ENCODE measurements at places on chromosomes 1 and 21. TPM values are rescaled to one million over a fixed set of nuclear protein-coding genes. Genes with fewer than 3 reads are reported as not detected.
A peak's percentile ranks its signal among the peaks of the same experiment; 100 is the strongest.

DNA sequence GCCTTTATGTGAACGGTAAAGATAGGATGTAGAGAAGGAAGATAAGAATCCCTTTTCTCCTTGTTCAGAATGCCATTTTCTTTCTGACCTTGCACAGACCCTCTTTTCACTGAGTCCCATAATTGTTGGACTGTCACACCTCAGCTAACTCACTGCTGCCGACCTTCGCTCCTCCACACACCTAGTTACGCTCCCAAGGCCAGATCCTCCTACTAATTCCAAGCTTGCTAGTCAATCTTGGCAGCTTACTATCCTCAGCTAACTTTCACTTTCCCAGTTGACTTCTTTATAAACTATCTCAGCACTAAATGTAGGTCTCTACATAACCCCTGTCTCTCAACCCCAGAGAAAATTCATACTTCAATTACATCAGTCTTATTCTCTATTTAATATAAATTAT is 471.8 kb upstream of the PRMT6 start:
- DNase-seq = no peak

FGR gene
- total RNA-seq = not detected

- DNase-seq = no peak
Measured at GRCh38 chr1:108565512-108565911, 5.6 kb downstream of the EEIG2 start.

- DNase-seq = no peak
Measured at GRCh38 chr1:158150523-158150922, 30.2 kb upstream of the CD1D start.

GRCh38 chr1:203320591-203321272 is 15.4 kb downstream of the BTG2 start:
- no peak for DNase-seq

DNA sequence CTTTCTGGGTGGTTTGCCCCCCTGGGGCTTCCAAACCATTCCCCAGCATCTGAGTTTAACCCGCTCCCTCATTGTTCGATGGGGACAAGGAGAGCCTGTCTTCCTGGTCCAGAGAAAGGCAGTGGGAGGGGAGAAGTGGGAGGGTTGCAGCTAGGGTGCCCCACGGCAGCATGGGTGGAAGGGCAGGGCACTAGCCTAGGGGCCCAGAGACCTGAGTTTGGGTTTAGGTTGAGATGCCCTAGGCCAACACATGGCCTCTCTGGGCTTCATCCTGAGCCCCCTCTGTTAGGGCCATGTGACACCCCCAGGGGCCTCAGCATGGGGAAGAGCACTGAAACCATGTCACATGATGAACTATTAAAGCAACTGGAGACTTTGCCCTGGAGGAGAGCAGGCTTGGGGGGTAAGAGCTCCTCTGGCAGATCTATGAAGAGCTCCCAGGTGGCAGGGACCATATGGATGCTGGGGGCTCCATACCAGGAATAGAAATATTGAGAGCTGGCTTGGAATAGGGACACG is 9.7 kb upstream of the RUNX3 start:
- DNase-seq = no peak

DNA sequence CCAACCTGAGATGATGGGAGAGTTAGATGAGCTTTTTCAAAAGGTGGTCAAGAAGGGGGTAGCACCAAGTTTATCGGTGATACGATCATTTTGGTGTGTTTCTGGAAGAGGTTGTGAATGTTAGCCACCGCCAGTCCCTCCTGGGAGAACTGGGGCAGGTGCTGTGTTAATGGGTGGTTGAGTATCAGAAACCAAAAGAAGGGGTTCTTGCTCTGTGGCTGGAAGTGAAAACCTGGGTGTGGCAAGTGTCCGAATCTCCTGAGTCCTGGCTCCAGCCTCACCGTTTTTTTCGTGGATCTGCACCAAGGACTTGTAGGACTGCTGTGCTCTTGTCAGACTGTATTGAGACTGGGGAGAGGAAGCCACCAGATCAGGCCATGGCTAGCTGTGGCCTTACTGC is 7.8 kb downstream of the UBE2Q1 start:
- no peak for DNase-seq

VSIG8 gene
- total RNA-seq = 0.47 TPM

RORC gene
- total RNA-seq = not detected

- DNase-seq = no peak
Measured at GRCh38 chr1:246919902-246920301, 11.8 kb downstream of the AHCTF1 start.

ZCCHC17 gene
- total RNA-seq = 34.7 TPM

GRCh38 chr1:26771643-26772321 is 16.0 kb upstream of the PIGV start:
- peak; percentile 82 for DNase-seq

- peak; percentile 73 for DNase-seq
Measured at GRCh38 chr1:80217377-80217986, 1211.0 kb upstream of the ADGRL4 start.

- peak; percentile 64 for DNase-seq
Measured at GRCh38 chr1:9275567-9276034, 17.1 kb upstream of the SPSB1 start.

GRCh38 chr1:89610457-89611011 is 22.4 kb upstream of the LRRC8C start:
- DNase-seq = no peak

- DNase-seq = no peak
Measured at GRCh38 chr1:205453466-205453865, 2.4 kb downstream of the BLACAT1 start.

GRCh38 chr1:22780696-22781095 is 70.1 kb downstream of the EPHB2 start:
- DNase-seq = peak; percentile 39

DNA sequence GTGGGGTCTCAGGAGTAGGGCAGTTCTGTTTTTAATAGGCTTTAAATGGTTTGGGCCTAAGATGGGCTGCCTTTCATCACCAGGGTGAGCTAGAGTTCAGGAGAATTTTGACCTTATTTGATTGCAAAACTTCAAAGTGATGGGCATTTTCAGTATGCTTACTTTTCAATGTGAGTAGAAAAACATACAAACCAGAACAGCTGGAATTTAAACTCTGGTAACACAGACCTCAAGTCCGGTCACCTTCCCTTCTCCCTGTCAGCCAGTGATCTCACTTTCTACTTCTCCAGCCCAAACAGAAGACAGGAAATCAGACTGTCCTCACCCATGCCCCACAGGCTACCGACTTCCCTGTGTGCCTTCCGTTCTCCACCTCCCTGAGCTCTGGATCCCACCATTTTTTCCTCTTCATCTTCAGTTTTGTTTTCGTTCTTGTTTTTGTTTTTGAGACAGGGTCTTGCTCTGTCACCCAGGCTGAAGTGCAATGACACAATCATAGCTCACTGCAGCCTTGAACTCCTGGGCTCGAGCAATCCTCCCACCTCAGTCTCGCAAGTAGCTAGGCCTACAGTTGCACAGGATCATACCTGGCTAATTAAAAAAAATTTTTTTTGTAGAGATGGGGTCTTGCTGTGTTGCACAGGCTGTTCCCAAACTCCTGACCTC is 374.0 kb downstream of the CAMTA1 start:
- DNase-seq = no peak

GRCh38 chr1:86687595-86687994 is 16.8 kb upstream of the SH3GLB1 start:
- DNase-seq = peak; percentile 43

Measured in PC-3 (cell line).